ENCODE measurements at places on chromosomes 2 and 18.
A peak's percentile ranks its signal among the peaks of the same experiment; 100 is the strongest.

DNA sequence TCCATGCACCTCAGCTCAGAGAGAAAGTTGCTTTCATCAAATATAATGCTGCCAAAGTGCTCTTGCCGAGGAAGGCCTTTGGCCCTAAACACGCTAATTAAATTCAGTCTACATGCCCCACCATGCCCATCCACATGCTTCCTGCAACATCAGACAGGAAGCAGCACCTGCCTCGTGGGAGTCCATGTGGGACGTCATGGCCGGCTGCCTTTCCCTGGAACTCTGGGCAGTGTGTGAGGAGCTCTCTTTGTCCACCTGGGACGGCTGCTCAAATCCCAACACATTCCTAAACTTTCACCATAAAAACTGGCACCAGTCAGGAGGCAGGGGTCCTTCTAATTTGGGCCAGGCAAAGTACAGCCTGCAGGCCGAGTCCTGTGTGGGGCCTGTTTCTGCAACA, 23.1 kb downstream of the FAM178B start:
- no peak for DNase-seq

DNA sequence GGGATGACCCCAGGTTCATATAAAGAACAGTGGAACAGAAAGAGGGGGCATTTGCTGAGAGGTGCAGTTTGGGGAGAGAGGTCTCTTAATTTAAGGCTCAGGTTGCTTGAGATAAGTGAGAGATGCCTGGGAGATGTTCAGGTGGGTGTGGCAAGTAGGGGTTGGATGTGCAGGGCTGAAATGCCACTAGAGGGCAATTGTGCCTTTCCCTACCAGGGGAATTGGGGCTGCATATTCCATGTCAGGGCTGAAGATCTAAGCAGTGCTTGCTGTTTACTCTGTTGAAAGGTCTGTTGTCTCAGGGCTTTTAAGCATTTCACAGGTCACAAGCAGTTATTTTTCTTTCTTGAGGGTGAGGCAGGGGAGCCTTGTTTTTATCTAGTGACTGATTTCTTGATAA, 7.8 kb downstream of the CCDC85A start:
- no peak for DNase-seq

DNA sequence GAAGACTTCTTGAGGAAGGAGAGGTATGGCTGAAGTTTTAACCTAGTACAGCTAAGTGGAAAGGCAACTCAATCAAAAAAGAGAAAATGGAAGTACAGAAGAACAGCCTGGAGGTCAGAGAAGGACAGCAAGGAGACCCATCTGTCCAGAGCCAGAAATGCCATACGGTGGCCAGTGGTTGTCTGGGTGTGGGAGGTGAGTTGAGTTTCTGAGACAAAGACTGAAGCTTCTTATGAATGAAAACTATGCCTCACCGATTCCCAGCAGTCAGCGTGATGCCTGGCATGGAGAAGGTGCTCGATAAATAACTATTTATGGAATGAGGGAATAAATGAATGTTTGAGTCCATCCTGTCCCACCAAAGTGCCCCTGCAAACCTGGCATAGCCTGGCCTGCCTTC, 98.8 kb downstream of the MRO start:
- no peak for DNase-seq

GRCh38 chr2:26979741-26980140, 9.3 kb downstream of the MAPRE3 start:
- DNase-seq: no peak

DNA sequence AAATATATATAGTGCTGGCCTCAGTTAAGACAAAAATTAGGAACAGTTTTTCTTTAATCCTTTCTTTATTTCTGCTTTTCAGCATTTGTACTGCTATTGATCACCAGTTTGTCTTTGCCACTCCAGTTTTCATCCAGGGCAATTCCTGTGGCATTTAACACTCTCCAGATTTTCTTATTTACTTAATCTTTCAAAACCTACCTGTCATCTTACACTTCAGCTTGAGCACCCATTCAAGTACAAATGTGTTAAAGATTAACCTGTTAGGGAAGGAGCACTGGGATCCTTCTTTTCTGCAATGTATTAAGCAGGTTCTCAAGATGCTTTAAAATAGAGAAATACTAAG, 101.8 kb upstream of the SCN1A start:
- DNase-seq: no peak

- peak; percentile 41 for DNase-seq
These were observed 1.2 kb downstream of the TGOLN2 start for GRCh38 chr2:85326406-85327159.

- no peak for DNase-seq
These were observed 98.5 kb downstream of the GLI2 start for GRCh38 chr2:120834206-120834605.

DNA sequence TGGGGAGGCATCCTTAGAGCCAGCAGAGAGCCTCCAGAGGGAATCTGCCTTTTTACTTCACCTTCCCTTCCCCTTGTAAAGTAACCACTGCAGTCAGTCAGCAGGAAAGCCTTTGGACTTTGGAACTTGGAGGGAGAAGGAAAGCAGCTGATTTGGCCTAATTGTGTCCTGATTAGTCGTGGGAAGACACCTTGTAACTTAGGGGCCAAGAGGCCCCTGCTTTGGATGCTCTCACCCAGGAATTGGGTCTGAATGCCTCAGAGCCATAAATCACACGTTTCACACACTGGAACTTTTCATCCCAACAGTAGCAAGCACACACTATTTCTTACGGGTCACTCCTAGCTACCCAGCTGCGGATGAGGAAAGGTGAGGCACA, 81.0 kb upstream of the PPM1B start:
- DNase-seq: no peak

- DNase-seq: no peak
These were observed 104.3 kb upstream of the DAPL1 start for GRCh38 chr2:158690823-158691222.

DNA sequence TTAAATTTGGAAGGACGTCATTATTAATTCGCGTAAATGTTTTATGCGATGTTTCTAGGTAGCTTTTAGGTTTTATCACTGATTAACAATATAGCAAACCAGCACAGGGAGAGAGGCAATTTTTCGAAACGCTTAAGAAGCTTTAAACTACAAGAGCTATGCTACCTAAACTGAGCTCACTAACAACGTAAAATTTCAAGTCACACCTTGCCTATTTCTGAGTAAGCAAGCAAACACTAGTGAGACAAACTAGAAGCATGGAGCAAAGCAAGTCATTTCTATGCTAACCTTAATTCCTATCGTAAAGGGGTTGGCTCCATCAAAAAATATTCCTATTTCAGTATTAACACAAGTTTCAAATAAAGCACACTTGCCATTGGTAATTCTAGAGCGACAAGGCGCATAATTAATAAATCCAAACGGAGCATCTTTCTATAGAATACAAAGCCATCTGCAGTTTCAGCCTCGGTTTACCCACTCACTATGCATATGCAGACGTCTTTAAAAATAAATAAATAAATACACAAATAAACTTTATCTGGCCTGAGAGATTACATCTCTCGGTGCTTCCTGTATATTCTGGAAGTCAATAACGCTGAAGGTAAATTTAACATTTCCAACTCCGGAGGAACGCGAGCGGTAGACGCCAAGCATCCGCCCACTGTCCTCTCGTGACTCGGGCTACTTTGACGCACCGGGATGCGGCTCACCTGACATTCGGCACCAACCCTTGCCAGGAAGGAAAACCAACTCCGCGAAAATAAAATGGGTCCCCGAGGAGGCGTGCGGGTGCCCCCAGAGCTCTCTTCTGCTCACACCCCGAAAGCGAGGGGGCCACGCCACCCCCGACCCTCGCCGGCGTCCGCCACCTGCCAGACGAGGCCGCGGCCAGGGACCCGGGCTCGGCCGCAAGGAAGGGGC, 947 bp downstream of the ITSN2 start:
- peak; percentile 53 for DNase-seq

DNA sequence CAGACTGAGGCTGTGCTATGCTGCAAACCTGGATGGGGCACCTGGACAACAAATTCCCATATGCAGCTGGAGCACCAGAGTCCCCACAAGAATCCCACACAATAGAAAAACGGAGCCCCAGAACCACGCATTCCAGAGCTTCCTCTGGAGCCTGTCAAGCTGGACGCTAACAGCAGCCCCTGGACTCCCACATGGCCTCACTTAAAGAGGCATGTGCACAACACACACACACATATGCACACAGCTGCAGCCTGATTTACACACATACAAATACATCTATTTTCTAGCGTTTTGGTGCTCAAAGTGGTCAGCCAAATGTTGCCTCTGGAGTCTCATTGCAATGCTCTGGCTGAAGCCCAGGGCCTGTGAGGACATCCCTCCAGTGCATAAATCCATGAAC, 632.7 kb upstream of the ID2 start:
- no peak for DNase-seq

GRCh38 chr2:218920504-218920903, 39.0 kb upstream of the CDK5R2 start:
- DNase-seq: no peak

DNA sequence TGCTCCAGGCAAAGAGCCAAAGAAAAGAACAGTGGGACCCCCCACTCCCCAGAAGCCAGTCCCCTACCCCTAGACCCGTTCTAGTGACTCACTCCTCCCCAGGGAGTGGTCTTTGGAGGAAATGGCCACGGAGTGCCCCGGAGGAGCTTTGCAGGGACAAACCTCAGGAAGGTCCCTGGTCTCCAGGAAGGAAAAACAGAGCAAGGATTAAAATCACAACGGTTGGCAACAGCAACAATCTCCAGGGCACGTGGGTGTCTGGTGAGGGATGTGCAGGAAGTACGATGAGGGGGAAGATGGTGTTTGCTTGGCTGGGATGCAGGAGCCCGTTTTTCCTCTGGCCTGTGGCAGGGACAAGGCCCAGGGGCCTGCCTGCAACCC, 135.0 kb downstream of the SMAD2 start:
- no peak for DNase-seq

- no peak for DNase-seq
These were observed 5.0 kb upstream of the SERPINB2 start for GRCh38 chr18:63882333-63883141.

DNA sequence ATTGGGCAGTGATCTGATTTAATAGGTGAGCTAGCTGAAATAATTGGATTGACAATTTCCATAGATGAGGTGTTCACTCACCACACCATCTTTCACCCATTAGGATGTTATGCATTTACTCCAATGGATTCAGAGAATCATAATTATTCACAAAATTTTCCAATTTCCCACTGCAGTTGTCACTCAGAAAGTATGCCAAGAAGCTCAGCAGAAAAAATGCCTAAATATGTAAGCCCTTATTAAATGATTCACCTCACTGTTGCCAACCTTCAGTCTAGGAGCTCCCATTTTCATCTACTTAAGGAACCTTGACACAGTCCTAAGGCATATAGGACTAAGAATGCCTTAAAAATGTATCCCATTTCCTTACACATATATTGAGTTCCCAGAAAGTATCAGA, 94.3 kb downstream of the MBD2 start:
- DNase-seq: no peak

GRCh38 chr2:86453836-86454235, 12.7 kb downstream of the KDM3A start:
- no peak for DNase-seq

GRCh38 chr2:204576362-204576979, 31.2 kb downstream of the PARD3B start:
- peak; percentile 10 for DNase-seq

DNA sequence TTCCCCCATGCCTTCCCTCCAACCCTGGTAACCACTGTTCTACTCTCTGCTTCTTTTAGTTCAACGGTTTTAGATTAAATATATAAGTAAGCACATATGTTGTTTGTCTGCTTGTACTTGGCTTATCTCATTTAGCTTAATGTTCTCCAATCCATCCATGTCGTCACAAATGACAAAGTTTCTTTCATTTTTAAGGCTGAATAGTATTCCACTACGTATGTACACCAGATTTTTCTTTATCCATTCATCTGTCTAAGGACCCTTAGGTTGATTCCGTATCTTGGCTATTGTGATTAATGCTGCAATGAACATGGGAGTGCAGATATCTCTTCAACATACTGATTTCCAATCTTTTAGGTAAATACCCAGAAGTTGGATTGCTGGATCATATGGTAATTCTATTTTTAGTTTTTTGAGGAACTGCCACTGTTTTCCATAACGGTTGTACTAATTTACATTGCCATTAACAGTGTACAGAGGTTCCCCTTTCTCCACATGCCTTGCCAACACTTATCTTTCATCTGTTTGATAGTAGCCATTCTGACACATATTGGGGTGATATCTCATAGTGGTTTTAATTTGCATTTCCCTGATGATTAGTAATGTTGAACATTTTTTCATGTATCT, 8.1 kb downstream of the ASB3 start:
- DNase-seq: no peak

DNA sequence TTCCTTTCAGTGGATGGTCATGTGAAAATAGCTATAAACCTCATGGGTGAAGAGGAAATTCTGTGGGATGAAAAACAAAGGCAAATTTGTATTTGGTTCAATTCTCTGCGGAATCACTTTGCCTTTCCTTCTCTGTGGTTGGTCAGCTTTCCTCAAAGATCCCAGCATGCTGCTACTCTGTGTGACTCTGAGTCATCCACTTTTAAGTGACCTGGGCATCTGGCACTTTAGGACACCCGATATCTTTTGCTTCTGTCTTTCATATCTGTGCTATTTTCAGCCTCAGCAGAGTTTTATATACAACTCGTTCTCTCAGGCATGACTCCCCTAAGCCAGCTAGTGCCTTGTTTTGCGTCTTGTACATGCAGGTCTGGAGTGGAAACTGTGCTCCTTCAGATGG, 217.0 kb upstream of the PIEZO2 start:
- DNase-seq: no peak

DNA sequence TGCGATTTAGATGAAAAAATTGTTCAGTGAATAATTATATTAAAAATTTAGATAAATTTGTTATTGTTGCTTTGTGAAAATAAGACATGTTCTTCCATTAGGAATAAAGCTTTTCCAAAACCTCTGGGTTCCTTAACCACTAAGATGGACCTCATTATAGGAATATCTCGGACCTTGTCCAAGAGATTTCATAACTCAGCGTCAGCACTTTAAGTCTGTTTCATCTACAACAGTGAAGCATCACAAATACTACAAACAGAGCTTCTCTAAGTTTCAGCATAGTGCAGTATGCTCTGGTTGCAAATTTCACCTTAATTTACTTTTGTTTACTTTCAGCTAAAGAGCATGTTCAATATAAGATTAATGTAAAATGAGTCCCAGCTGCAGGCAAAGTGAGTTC, 150.3 kb downstream of the UBE2E3 start:
- DNase-seq: no peak

Data from stimulated activated CD4-positive, alpha-beta T cell treated with anti-CD3 and anti-CD28 coated beads, Interleukin-2, amount 100 ng/mL, for 24 hours (primary cell).